ENCODE measurements at places on chromosomes 5 and 9.

DNA sequence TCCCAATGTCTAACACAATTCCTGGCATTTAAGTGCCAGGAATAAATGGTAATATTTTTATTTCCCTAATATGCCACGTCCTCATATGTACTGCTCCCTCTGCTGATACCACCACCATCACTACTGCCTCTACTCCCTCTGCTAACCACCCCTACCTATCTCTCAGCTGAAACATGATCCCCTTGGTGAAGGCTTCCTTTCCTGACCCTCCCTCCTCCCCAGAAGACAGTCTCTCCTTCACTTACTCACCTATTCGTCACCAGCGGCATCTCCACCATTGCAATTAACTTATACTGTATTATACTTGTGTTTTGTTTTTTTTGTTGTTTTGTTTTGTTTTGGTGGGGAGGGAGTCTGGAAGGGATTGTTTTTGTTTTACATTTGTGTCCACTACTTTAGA is 4.8 kb downstream of the DENND1A start:
- no peak for DNase-seq

- DNase-seq = no peak
Measured at GRCh38 chr9:100784755-100785154, 206.9 kb downstream of the CAVIN4 start.

GRCh38 chr5:115456056-115456455 is 88.5 kb downstream of the FEM1C start:
- no peak for DNase-seq

DNA sequence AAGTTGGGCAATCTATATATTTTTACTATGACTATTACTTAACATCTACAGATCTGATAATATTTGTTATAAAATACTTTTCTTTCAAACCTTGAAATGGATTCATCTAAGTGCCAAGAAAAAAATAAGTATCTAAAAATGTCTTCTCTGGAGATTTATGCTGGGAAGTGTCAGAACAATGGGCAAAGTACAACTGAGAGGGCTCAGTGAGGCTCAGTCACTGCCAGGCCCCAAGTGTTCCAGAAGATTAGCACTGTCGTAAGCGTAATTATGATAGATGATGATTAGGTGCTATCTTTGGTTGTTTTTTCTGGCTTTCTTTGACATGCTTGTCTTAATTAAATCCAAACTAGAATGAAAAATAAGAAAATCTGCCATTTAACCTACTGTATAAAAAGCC is 72.2 kb upstream of the ADAMTS19 start:
- no peak for DNase-seq

DNA sequence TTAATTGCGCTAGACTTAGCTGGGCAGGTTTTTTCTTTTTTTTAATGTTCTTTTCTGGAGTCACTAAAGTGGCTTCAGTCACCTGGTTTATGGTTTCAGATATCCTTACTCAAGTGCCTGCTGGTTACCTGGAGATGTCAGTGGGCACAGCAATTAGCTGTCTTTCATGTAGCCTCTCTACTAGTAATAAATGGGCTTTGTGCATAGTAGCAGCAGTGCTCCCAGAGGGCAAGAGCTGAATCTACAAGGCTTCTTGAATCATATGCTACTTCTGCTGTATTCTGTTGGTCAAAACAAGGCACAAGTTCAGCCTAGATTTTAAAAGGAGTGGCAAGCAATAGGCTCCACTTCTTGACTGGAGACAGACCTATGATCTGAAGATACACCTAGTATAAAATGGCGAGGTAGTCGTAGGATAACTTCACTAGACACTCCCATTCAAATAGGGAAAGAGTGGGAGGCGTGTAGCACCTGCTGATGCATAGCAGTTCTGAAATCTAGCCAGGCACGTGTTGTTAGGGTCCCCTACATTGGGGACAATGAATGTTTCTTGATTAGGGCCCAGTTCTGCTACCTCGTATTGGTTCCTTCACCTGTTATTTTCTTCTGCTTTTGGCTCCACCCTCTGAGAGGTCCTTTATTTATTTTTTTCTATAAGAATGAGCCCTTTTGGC is 7.0 kb downstream of the SCAMP1 start:
- DNase-seq = no peak

DNA sequence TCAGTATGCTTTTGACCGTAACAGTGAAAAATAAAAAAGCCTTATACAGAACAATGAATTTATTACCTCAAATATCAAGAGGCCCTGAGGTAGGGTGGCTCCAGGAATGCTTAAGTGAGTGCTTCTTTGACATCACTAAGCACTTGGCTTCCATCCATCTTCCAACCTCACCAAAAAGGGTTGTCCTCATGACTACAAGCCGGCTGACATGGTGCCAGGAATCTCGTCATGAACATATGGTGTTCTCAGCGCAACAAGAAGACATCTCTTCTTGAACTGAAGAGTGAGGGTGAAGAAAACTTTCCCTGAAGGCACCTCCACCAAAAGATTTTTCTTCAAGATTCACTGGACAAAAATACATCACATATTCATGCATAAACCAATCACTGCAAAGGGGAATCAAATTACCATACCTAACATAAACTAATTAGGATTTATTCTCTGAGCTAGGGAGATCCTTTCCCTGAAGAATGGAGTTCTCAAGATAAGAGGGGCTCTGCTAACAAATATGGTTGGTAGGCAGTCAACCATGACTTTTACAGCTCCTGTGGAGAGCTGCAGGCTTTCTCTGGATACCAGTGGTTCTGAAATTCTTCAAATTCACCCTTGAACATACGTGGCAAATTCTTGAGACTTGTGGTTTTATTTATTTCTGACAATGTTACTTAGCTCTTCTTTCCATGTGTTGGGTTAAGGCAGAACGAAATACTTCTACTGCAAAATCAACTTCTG is 49.5 kb downstream of the AGXT2 start:
- DNase-seq = no peak
